ENCODE measurements at places on chromosomes 5 and 9.

DNA sequence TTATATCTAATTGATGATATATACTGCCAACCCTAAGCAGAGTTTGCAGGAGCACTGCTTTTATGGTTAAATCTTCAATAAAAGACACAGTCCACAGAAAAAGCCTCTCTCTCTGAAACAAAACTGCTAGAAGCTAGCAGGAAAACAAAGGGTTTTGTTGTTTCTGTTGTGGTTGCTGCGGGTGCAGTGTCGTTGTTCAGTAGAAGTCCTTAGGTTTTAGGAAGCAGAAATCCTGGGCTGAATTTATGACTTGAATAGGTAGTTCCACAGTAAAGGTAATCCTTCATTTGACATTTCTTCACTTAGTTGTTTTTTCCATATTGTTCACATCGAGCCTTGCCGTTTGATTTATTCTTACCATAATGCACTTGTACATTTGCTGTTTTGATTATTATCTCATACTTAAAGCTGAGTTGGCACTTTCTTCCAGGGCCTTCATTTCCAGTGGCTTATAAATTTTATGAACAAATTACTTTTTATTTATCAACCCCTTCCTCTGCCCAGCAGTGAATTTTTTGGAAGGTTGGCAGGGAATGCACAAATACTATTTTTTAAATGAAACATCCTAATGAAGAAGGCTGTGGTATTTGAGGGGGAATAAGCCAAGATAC lies 209.6 kb upstream of the SLC30A5 start:
- H3K4me3 ChIP-seq = no peak overlapping the region
- no peak for DNase-seq
- no peaks in the 10 kb centered on the region for H3K36me3 ChIP-seq
- peaks cover 40% of the 10 kb centered on the region for H3K27me3 ChIP-seq

DNA sequence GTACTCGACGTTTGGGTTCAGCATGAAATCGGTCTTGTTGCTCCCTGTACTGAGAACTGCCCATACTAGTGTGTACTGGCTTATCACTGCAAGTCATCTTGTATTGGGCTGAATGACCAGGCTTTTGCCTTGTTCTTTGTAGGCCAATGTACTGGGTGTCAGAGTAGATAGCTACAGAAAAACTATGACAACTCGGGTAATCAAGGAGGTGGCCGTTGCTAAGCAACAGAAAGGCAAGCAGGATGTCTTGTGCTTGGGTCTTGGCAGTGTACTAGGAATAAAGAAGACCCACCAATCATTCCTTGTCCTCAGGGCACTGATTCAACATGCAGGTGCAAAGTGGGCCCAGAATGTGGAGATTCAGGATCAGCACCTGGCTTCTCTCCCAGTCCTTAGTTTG lies 11.9 kb upstream of the SHISAL2B start:
- no peaks in the 10 kb centered on the region for H3K27me3 ChIP-seq
- H3K27ac ChIP-seq = no peak overlapping the region
- peaks cover 5% of the 10 kb centered on the region for H3K4me1 ChIP-seq
- no peak for DNase-seq

- H3K36me3 ChIP-seq = no peaks in the 10 kb centered on the region
- no peak overlapping the region for H3K27ac ChIP-seq
- no peak for DNase-seq
- no peaks in the 10 kb centered on the region for H3K4me1 ChIP-seq
- H3K4me3 ChIP-seq = no peak overlapping the region
Measured at GRCh38 chr5:104564530-104564929, 1001.9 kb upstream of the NUDT12 start.

- no peak overlapping the region for H3K4me3 ChIP-seq
- H3K27ac ChIP-seq = no peak overlapping the region
- peaks cover 17% of the 10 kb centered on the region for H3K36me3 ChIP-seq
- DNase-seq = no peak
- peaks cover 8% of the 10 kb centered on the region for H3K4me1 ChIP-seq
Measured at GRCh38 chr5:73781107-73781768, 155.2 kb downstream of the ARHGEF28 start.

DNA sequence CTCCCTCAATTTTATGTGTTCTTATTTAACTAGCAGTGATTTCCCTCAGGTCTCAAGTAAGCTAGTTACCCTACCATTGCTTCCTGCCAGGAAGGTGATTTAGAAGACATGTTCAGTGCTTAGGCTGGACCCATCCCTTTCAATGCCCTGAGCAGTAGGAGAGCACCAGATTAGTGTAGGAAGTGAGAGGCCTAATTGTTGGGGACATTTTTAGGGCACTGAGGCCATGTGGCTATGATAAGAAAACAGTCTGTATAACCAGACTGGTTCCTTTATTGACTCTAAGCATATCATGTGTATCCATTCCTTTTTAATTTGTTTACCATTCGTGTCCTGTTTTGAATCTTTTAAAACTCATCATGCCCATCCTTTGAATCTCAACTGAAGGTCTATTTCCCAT lies 312.3 kb upstream of the PRR16 start:
- no peak for DNase-seq
- H3K4me3 ChIP-seq = no peak overlapping the region
- H3K4me1 ChIP-seq = peaks cover 25% of the 10 kb centered on the region
- no peaks in the 10 kb centered on the region for H3K36me3 ChIP-seq

DNA sequence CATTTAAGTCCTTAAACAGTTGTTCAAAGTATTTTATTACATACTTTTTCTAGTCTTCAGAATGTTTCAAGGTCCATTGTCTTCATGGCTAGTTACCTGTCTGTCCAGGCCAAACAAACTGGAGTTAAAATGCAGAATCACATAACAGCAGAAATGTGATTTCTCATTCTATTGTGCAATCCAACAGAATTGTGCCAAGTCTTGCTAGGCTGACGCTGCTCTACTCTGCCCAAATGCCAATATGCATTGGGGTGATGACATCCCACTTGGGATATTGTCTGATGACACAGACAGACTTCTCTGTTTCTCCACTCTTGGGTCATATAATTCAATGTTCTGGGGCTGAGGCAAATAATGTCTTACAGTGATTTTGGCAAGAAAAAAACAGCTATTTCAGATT lies 5.2 kb upstream of the SLC22A5 start:
- peak overlapping the region; percentile 45 for H3K4me3 ChIP-seq
- H3K4me1 ChIP-seq = peaks cover 52% of the 10 kb centered on the region
- peak overlapping the region; percentile 99 for H3K27ac ChIP-seq
- peaks cover 7% of the 10 kb centered on the region for H3K36me3 ChIP-seq
- H3K27me3 ChIP-seq = no peaks in the 10 kb centered on the region
- peak; percentile 98 for DNase-seq

DNA sequence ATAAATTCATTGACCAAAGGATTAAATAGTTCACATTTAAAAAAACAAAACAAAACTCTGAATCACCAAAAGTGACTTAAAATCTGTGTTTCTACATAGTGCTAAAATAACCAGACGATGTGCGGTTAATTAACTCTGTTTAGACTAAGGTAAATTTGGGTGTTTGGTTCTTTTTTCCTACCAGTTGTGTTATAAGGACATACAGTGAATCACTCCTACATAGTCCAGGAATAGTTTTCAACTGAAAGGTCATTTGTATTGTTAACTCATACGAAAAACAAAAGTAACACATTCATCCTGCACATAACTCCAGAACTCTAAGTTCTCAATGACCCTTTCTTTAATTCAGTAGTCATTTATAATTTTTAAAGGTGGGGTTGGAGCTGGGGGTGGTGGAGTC lies 203.7 kb downstream of the GLIS3 start:
- DNase-seq = no peak
- no peak overlapping the region for H3K4me3 ChIP-seq
- no peaks in the 10 kb centered on the region for H3K36me3 ChIP-seq

GRCh38 chr9:2493529-2493928 lies 128.1 kb upstream of the VLDLR start:
- no peaks in the 10 kb centered on the region for H3K27me3 ChIP-seq
- no peak for DNase-seq
- H3K4me1 ChIP-seq = peaks cover 10% of the 10 kb centered on the region
- H3K4me3 ChIP-seq = no peak overlapping the region
- no peak overlapping the region for H3K27ac ChIP-seq
- H3K36me3 ChIP-seq = no peaks in the 10 kb centered on the region

- H3K4me1 ChIP-seq = peaks cover 6% of the 10 kb centered on the region
Measured at GRCh38 chr9:84481636-84482218, 141.2 kb upstream of the SLC28A3 start.

DNA sequence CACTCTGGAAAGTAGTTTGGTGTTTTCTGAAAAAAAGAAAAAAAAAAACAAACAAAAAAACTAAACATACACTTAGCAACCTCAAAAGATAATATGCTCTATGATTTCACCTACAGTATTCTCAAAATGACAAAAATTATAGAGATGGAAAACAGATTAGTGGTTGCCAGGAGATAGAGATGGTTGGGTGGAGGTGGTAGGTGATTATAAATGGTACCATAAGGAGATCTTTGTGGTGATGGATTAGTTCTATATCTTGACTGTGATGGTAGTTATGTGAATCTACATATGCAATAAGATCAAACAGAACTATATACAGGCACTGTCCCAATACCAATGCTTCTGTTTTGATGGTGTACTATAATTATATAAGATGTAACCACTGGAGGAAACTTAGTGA lies 32.0 kb downstream of the PTBP3 start:
- H3K36me3 ChIP-seq = peaks cover 4% of the 10 kb centered on the region
- peaks cover 21% of the 10 kb centered on the region for H3K4me1 ChIP-seq
- H3K4me3 ChIP-seq = no peak overlapping the region
- H3K27me3 ChIP-seq = no peaks in the 10 kb centered on the region

DNA sequence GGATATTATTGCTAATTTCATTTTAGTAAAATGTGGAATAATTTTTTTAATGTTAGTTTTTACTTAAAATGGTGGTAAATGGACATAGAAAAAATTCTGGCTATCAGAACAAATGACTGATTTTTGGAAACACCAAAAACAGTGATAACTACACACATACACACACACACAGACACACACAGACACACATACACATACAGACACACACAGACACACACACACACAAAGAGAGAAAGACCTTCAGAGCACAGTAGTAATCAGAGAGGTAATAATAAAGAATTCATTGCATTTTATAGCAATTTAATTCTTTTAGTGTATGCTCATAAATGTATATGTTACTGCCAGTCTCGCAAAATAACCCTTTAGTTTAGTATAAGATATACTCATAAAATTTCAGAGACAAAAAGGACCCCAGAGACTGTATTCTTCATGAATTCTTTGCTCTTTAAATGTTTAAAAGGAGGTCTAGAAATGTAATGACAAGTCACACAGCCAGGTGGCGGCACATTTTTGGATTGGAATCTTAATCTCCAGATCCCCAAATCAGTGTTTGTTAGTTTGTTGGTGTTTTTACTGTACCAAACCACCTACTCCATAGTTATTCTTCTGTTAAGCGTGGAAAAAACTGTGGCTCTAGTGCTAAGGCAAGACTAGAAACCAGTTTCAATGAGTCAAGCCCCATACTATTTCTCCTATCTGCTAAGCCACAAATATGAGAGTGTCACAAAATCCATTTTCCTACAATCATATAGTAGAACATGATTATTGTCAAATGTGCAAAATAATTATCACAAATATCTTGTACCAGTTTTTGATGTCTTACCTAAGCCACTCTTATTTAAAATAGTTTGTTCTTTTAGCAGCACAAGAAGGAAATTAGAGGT lies 109.9 kb downstream of the EDIL3 start:
- peak; percentile 50 for DNase-seq
- no peak overlapping the region for H3K27ac ChIP-seq
- no peaks in the 10 kb centered on the region for H3K4me1 ChIP-seq
- H3K4me3 ChIP-seq = no peak overlapping the region

- H3K36me3 ChIP-seq = no peaks in the 10 kb centered on the region
- no peak for DNase-seq
- H3K27ac ChIP-seq = no peak overlapping the region
- peaks cover 16% of the 10 kb centered on the region for H3K4me1 ChIP-seq
- H3K27me3 ChIP-seq = no peaks in the 10 kb centered on the region
Measured at GRCh38 chr9:89436326-89436725, 61.6 kb downstream of the SEMA4D start.

GRCh38 chr5:145463634-145464033 lies 371.5 kb downstream of the PRELID2 start:
- H3K27ac ChIP-seq = no peak overlapping the region
- H3K4me3 ChIP-seq = no peak overlapping the region
- no peaks in the 10 kb centered on the region for H3K27me3 ChIP-seq
- peak; percentile 26 for DNase-seq
- H3K36me3 ChIP-seq = no peaks in the 10 kb centered on the region

DNA sequence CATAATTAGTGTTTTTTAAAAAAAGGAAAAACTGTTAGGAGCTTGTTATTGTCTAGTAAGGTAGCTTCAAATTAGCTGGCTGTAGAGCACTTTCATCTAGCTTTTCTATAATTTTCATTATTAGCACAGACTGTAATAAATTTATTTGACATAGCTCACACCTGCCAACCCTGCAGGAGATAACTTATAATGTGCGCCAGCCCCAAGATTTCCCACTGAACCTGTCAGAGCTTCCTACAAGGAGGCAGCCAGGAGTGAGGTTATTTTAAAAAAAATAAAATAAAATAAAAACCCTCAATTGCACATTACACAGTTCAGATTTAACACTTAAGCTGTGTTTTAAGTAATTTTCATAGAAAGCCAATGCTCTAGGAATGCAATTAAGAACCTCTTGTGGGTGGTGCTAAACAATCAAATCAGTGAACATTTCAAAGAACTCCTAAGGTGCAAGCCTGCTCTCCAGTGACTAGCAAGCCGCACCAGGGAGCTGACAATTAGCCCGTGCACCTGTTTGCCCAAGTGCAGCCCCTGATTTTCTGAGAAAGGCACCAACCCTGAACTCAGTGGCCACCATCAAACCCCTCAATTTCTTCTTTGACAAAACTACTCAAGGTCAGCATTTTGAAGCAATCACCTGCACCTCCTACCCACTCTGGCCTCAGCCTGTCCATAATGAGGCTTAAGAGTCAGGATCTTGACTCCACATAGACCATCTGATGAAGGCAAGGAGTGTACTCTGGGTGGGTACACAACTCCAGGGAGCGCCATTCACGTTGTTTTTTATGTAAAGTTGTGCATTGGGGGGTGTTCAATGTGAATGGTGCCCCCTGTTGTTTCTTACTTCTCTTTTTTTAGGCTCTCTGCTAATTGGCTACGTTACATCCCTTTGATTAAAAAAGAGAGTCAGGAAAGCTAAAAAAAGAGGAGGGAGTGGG lies 385.3 kb upstream of the WWC1 start:
- H3K27me3 ChIP-seq = no peaks in the 10 kb centered on the region
- H3K4me1 ChIP-seq = peaks cover 11% of the 10 kb centered on the region
- DNase-seq = no peak
- no peak overlapping the region for H3K4me3 ChIP-seq
- no peaks in the 10 kb centered on the region for H3K36me3 ChIP-seq

DNA sequence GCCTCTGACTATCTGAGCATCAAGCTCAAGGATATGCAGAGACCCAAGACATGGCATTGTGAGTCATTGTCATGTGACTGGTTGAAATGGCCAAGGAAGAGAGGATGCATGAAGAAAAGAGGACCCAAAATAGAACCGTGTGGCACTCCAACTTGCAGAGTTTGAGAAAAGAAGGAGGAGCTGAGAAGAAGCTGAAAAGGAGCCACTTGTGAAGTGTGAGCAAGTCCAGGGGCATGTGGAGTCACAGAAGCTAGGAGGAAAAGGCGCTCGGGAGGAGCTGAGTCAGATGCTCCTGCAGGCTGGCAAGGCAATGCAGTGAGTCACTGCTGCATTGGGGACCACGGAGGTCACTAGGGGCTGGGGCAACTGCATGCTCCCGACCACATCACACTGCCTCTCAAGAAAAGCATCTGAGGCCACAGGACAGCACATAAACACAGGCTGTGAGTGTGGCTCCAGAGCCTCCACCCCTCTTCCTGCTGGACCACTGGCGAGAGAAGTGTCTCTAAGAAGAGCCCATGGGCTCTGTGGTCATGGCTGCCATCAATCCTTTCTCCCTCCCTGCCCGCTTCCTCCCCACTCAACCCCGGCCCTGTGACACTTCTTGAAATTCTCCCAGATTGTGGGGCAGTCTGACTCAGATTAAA lies 197.6 kb downstream of the DRD1 start:
- peaks cover 9% of the 10 kb centered on the region for H3K4me1 ChIP-seq
- no peak overlapping the region for H3K4me3 ChIP-seq
- H3K27me3 ChIP-seq = peaks cover 37% of the 10 kb centered on the region
- no peaks in the 10 kb centered on the region for H3K36me3 ChIP-seq
- H3K27ac ChIP-seq = no peak overlapping the region

Data from MCF 10A (cell line).